ENCODE measurements at places on chromosomes 3 and 15.

DNA sequence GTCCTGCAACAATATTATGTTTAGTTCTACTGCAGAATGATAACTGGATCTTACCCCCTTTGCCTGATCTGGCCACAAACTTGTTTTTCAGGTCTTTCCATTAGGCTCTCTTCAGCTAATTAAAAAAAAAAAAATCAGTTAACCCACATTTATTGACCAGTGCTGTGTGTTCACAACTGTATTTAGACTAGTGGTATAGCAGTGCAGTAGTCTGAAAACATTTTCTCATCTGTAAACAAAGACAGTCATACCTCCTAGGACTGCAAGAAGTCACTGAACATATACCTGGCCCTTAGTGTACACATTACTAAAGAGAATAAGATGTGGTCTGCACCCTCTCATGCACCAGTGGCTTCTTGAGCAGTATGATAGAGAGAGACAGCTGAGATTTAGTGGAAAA is 22.5 kb downstream of the LPP start:
- no peak for DNase-seq

DNA sequence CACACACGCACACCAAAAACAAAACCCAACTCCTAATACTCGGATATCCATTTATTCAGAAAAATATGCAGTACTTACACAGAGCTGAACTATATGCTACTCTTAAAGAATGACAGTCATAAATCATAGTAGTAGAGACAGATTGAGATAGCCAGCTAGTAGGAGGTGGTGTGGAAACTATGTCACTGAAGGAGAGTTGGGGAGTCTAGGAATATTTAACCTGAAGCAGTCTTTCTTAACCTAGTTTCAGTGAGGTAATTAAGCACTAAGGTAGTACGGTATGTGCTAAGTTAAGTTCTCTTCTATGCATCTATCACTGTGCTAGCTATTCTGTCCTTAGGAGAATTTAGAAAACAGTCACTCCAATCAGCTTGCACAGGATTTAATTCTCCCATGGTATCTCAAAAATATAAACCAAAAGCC is 54.2 kb downstream of the ANKRD28 start:
- no peak for DNase-seq

- no peak for DNase-seq
These were observed 43.4 kb downstream of the TSC22D2 start for GRCh38 chr3:150451329-150452048.

DNA sequence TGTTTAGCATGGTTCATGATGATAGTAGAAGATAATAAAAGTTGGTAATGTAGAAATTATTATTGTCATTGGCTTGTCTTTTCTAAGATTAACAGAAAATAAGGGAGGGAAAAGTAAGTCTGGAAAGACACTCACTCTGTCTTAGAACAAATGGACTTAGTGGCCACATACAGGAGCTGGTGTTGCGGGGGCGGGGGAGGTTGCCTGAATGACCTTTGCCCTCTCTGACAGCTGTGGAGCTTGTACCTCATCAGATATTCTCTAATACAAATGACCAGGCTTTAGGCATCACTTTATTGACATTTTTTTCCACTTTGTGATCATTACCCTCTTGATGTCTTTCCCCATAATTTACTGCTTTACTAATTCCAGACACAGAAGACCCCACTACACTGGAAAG is 5.9 kb downstream of the TAGLN3 start:
- no peak for DNase-seq

GRCh38 chr15:75727851-75728715 is 15.4 kb upstream of the CSPG4 start:
- DNase-seq, result no peak

- DNase-seq, result no peak
These were observed 32.2 kb upstream of the IL20RB start for GRCh38 chr3:136925425-136926190.

DNA sequence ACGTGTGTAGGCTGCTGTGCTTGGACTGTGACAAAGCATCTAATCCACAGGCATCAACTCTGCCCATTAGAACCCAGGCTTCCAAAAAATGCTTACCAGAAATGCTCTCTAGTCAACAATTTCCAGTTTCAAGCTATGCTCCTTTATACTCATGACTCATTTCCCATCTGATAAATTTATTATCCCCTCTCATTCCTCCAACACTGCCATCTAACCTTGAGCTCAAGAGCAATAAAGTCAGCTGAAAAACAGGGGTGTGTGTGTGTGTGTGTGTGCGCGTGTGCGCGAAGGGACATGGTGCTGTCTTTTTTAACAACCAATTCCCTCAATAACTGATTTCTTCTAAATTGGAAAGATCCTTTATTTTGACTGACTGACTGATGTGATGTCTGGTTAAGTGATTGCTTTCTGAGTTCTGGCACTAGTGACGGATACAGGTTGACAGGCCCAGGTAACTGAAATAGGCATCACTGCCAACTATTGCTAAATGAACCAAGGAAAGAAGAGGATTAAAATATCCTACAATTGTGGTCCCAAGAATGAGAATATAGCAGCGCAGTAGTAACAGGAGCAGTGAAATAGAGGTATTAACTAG is 405.5 kb downstream of the ZNF385D start:
- no peak for DNase-seq

- no peak for DNase-seq
These were observed 30.9 kb downstream of the NRG4 start for GRCh38 chr15:75981149-75981815.

DNA sequence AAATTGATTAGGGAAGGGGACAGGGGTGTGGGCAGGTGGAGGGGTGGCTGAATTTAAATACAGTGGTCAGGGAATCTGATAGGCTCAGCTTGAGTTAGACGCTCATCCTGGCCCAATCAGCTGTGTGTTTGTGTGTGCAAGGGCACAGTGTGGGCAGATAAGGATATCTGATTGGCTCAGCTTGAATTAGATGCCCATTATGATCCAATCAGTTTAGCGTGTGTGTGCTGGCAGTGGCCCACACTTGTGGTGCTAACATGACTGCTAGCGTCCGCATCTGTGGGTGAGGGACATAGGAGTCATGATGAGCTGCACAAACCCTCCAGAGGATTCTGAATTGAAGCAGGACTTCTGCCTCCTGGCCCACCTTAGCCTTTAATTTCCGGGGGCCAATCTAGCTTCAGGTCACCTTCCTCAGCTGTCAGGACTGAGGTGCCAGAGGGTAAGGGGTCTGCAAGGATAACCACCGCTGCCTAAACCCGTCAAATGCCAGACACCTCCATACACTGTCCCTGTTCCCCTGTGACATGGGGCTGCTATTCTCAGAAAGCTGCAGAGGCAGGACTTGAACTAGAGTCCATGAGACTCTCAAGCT is 97.3 kb downstream of the CORO2B start:
- DNase-seq, result no peak

- DNase-seq, result no peak
These were observed 78.9 kb downstream of the ESYT3 start for GRCh38 chr3:138513090-138513843.

- DNase-seq, result no peak
These were observed 2.9 kb upstream of the TFG start for GRCh38 chr3:100706365-100706764.

- no peak for DNase-seq
These were observed 151.8 kb downstream of the MYRIP start for GRCh38 chr3:39961230-39961629.

DNA sequence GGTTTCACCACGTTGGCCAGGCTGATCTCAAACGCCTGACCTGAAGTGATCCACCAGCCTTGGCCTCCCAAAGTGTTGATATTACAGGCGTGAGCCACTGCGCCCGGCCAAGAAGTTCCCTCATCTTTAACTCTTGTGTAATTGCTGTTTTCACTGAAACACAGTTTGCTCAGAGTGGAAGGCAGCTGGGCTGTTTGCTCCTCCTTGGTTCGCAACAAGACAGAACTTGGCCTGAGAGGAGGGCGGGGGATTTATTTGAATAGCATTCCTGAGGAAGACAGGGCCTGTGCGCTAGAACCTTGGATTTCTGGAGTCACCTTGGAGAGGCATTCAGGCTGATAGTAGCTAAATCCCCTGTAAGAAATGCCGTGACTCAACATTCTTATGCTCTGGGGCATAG is 226.7 kb upstream of the MCTP2 start:
- DNase-seq, result no peak

DNA sequence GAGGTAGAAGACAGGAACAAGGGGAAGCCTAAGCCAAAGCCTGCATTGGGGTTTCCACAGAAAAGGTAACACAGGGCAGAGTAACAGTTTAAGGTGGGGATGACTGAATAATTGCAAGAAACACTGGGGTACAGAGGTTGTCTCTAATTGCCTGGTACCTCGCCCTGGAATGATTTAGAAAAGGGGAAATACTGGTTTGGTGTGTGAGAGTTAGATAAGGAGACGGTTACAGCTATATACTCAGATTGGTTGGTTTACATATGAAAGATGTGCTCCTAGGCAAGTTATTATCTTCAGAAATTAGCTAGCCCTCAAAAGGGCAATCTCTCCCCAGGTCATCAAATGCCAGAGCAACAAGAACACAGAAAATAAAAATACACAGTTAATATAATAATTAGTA is 58.8 kb downstream of the SMARCC1 start:
- no peak for DNase-seq

- peak; percentile 30 for DNase-seq
These were observed 30.8 kb downstream of the LIPC start for GRCh38 chr15:58462547-58462946.

DNA sequence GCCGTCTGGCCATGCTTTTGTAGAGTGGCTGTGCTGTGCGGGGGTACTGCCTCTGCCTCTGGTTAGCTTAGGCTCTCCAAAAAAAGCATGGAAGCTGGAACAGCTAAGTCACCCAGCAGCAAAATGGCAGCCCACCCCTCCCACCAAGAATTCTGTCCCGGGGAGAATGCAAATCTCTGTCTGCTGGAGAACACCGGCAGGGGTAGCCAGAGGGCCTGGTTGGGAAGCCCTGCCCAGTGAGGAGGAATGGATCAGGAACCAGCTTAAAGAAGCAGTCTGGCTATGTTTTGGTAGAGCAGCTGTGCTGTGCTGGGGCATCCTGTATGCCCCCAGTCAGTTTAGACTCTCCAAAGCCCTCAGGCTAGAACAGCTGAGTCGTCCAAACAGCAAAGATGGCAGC is 56.2 kb upstream of the PTPRG start:
- no peak for DNase-seq

- DNase-seq, result no peak
These were observed 228.9 kb downstream of the CD47 start for GRCh38 chr3:107861904-107862303.

All from NCI-H187 treated with DMSO at 0.1 percent for 48 hours (cell line).